NCI-H446 treated with DMSO at 0.1 percent for 48 hours (cell line): ENCODE measurements at places on chromosomes 11 and 22.

DNA sequence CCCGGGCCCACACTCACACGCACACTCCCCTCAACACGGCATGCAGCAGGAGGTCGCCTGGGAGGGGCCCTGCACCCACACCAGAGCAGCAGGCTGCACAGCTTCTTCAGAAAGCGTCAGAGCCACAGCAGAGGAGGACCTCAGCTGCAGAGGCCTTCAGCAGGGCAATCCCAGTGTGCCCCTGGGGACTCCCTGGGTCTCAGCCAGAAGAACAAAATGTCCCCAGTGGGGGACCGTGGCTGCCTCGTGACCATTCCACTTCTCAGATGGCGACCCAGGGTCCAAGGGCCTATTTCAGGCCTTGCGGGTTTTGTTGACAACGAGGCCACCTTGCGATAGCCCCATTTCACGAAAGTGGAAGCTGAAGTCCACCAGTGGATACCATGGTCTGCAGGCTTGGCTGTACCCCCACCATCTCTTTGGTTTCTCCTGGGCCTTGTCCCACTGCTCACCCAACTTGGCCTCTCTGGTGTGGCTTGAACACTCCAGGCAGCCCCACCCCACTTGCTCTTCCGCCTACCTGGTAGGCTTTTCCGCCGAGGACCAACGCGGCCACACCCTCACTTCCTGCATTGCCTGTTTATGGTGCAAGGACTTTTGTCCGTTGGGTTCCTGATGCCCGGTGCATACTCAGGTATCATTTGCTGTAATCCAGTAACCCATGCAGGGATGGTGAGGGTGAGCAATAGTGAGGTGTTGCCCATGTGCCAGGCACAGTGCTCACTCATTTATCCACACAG is 38.1 kb downstream of the MB start:
- no peak for DNase-seq

- DNase-seq = no peak
Observed at GRCh38 chr11:63901660-63902059, 15.3 kb downstream of the RCOR2 start.

GRCh38 chr11:10432493-10432892 is 22.6 kb upstream of the AMPD3 start:
- DNase-seq = no peak

DNA sequence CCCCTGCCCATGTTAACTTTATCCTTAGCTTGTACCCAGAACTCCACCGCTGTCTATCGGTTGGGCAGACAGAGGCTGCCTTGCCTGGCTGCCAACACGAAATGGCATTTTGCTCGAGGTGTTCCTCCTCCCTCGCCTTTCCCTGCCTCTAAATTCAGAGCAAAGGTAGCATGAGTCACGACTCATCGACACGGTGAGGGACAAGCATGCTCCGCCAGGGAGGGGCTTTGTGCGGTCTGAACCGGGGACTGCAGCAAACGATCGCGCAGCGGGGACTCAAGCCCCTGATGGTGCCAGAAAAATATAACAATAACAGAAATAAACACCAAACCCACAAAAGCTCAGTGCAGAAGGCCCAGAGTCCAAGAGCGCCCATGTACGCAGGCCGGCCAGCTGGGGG is 52.3 kb downstream of the RTL6 start:
- no peak for DNase-seq

DNA sequence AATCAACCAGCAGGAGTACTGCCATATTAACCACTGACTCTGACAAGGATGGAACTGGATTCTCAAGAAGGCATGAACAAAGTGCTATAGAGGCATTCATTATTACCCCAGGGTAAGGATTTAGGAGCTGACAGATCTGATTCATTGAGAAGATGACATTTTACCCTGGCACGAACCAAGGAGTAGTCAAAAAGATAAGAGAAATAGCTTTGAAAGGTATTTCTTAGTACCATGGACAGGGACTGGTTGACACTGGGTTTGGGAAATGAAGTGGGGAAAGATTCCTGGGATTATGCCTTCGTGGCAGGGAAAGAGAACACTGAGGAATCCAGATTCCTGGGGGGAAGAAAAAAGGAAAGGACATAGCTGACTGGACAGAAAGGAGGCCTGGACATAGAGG is 5.1 kb upstream of the SAAL1 start:
- no peak for DNase-seq

- no peak for DNase-seq
Observed at GRCh38 chr11:18191376-18191775, 18.7 kb downstream of the MRGPRX4 start.

GRCh38 chr11:121024989-121025388 is 1.1 kb downstream of the TBCEL start:
- DNase-seq = no peak

DNA sequence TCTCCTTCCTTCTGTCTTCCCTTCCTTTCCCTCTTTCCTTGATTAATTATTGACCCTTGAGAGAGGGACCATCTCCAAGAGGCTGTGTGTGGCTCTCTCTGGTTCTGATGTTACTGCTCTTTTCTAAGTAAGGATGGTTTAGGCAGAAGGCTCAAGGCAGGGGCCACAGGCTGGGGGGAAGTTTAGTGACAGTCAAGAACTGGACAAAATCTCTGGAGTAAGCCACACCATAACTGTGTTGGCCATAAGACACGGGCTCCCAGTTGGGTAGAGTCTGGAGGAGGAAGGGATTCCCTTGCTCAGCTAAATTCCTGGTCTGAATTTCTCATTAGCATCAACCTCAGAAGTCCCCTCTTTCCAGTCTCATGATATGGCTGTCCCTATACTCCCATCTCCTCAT is 74.7 kb downstream of the BUD13 start:
- no peak for DNase-seq

- DNase-seq = no peak
Observed at GRCh38 chr11:77106321-77106720, 3.7 kb downstream of the OMP start.

GRCh38 chr11:91081440-91082043 is 858.7 kb upstream of the CHORDC1 start:
- peak; percentile 26 for DNase-seq

GRCh38 chr22:45008751-45009605 is 827 bp downstream of the PHF21B start:
- DNase-seq = no peak

DNA sequence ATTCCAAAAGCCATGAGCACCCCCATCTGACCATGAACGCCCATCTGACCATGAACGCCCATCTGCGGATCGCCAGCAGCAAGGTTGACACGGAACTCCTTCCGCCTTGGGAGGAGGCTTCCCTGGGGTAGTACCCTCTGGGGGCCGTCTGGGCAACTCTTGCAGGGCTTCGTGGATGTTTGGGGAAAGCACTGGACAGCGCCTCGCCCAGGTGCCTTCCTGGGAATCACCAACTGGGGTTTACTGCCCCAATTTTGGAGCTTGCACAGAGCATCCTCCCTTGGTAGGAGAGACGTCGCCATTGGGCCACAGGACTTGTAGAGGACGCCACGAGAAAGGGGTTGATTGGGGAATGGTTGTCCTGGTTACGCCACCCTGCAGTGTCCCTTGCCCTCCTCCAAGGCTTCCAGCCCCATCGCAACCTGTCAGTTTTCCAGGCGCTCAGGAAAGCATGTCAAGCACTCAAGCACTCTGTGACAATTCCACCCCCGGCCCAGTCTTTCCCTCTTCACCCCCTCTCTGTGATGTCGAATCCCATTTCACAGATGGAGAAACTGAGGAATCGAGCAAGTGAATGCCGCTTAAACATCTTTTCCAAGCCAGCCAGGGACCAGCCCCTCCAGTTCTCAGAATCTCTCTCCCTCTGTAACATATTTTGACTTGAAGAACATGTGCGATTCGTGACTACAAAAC is 914 bp upstream of the PRDM11 start:
- DNase-seq = no peak

DNA sequence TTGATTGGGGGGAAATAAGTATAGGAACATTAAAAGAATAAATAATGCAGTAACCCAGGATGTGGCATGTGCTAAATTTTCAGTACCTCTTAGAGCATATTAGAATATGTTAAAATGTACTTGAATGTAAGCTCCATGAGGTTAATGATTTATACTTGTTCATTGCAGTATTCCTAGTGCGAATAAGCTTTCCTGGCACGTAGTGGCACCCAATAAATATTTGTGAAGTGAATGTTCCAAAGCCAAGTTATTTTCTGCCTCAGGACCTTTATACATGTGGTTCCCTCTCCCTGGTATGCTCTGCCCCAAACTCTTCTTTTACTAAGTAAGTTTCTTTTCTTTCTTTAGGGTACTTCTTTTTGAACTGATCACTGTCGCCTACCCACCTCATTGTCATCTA is 118.8 kb downstream of the DBX1 start:
- no peak for DNase-seq

DNA sequence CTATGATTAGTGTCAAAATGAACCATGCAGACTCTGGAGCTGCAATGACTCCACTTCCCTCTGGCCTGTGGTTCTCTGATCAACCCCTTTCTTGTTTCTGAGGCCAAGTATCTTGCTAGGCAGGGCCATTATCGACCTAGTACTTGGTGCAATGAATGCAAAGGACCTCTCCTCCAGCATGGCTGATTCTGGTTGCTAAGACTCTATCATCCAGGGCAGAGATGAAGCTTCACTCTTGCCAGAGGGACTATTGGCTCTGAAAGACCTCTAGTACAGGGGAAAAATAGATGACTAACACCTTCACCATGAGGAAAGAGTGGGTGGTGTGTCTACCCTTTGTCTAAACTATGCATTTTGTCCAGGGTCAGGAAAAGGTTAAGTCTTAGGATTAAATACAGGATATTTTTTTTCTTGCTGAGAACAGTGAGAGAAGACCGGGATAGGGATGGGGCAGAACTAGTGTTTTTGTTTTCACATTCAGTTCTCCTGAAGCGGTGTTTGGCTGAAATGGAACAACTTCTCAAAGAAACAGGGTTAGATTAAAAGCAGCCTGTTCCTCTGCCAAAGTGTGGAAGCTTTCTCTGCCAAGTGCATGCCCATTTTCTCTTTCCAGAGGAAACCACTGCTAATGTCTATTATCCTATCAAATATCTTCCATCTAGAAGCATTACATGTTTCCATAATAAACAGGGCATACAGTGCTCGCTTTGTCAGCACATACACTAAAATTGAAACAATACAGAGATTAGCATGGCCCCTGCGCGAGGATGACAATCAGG is 5.0 kb upstream of the MTFP1 start:
- DNase-seq = no peak

- DNase-seq = no peak
Observed at GRCh38 chr11:126918556-126918955, 82.0 kb downstream of the KIRREL3 start.

GRCh38 chr22:22769434-22770279 is 118.0 kb upstream of the IGLL5 start:
- DNase-seq = no peak

- DNase-seq = no peak
Observed at GRCh38 chr11:83200035-83200434, 6.5 kb downstream of the ANKRD42 start.

GRCh38 chr22:46242076-46242475 is 8.0 kb downstream of the CDPF1 start:
- DNase-seq = no peak

DNA sequence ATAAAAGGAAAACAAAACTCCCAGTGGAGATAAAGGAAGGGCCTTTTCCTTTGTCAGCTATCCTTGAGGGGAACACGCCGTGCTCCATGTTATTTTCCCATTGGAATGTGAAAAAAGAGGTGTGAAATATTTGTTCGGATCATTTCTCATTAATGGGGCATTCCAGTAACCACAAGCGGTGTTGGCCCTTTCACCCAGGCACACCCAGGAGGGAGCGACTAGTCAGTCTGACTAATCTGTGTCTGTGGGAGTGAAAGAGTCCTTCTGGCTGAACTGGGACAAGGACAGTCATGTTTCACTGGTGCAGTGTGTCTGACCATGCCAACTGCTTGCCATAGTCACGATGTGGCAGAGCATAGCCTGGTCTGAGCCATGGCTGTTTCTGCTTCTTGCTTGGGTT is 13.0 kb upstream of the MYEOV start:
- no peak for DNase-seq

DNA sequence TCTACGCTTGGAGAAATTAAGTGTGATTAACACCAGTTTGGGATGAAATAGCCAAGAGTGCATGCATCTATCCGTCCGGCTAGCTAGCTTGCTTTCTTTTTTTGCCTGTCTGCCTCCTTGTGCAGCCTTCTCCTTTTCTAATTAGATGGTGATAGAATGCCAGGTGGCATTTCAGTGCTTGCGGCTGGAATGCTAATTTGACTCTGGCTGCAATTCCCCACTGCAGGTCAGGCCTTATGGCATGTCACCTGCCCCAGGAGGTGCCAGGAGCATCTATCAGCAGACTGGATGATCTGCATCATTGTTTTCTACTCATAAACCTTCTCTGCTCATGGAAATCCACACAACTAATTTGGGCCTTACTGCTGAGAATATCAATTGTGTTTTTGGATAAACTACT is 51.1 kb upstream of the CABP7 start:
- DNase-seq = no peak

DNA sequence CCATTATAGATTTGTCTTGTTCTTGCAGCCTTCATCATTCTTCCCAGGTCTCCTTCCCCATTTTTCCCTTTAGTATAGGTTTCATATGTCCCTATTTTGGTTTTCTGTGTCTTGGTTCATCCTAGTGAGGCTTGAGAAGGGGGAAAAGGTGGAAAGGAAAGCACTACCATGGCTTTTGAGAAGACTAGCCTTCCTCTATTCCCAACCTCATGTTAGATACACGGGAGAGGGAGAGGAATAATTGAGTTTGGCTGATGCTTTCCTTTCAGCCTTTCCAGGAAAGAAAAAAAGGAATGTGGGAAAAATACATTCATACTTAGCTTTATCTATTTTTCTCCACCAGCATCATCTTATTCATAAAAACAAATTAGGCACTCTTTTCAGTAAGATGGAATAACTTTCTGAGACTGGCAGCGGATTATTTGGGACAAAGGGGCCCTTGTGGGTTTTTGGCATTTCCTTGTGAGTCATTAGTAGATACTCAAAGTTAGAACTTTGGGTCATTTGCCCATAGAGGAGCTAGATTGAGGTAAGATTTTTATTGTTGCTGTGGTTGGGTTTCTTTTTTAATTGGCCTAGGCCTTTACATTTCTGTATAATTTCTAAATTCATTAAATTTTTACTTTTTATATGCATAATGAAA is 23.8 kb downstream of the CAPRIN1 start:
- no peak for DNase-seq

DNA sequence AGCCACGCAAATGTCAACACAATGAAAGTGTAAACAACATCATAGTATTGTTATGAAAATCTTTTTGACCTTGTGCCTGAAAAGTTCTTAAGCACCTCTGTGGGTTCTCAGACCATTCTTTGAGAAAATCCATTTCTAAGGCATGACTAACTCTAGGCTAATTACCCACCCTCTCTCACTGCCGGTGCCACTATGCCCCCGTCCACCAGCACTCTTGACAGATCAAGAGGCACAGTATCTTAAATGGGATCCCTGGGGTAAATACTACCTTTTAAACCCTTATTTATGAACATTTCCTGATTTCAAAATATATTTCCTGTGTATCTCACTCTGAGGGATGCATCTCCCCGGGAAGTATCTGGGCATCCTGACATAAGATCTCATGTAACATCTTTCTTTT is 607.5 kb downstream of the METTL15 start:
- no peak for DNase-seq
